ENCODE measurements at places on chromosomes 11 and 22.

DNA sequence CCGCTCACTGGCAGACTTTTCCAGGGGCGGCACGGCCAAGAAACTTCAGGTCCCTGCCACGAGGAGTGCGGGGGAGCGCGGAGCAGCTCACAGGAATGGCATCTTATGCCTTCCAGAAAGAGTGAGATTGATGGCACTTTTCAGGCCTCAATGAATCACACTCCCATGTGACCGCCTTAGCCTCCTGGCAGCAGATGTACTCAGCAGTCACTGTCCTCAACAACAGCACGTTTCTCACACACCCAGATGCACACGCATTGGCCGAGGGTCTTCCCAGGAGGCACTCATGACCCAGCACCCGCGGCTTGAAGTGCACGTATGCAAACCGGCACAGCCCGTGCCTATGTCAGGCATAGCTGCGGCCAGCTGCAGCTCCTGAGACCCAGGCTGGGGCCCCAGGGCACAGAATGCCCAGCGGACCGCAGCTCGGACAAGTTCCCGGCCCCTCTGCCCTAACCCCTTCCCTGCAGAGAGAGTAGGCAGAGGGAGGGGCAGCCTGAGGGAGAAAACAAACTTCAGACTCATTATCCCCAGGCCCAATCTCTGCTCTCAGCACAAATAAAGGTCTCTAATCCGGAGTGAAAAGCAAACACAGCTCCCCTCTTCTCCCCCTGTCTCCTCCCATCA lies 48.3 kb downstream of the RPUSD4 start:
- DNase-seq = no peak

DNA sequence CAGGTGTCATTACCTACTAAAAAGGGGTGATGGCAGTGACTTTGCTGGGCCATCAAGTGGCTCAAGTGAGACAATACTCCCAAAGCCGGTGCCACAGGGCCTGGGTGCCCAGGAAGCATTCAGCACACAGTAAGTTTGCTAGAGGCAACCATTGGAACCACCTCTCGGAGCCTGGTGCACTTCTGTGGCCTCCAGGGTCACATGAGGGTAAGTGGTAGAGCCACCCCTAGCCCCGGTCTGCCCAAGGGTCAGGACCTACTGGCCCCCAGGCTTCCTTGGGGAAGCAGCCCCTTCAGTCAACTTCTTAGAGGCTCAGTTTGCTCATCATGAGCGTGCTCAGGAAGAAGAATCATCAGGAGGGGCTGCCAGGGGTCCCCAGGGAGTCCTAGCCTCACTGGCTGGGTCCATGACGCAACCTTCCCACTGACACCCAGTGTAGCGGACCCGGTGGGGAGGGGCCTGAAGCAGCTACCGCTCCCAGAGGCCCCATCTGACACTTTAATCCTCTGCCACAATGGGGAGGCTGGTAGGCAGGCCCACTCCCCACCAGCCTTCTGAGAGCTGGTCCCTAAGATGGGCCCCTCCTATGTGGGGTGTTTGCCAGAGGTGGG lies 17.5 kb upstream of the RASL10A start:
- DNase-seq = no peak

DNA sequence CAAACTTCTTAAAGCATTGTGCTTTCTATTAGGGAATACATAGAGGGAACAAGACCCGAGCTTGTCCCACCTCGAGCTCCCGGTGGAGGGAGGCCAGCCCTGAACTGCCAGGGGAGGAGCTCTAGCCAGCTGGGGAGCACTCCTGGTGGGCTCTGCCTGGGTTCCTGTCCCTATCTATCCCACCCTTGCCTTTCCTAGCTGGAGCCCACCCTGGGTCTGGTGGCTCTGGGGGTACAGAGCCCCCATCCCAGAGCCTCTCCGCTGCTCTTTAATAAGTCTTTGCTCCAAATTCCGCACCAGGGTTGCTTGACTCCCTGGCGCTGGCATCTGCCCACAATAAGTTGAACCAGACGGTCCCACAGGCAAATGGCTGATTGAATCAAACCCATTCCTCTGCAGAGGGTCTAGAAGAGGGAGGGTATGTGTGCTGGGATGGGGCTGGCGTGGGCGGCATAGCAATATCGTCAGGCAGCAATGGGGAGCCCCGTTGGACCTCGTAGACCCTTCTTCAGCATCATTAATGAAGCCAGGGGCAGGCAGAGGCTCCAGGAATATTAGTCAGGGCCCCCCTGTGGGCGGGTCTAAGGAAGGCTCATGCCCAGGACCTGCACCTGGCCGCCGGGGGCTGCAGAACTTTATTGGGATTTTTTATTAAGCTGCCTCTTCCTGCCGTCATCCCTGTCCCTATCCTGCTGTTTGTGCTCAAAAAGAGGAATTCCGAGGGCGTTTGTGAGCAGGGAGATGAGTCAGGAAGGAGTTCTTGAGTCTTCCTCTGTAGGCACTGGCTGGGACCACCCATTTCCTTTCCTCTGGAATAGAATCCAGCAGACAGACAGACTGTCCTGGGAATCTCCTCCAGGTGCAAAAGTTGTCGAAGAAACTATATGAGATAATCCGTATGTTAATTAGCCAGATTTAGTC lies 38.5 kb upstream of the RIC3 start:
- DNase-seq = no peak

- DNase-seq = no peak
Measured at GRCh38 chr11:12048936-12049790, 40.7 kb upstream of the DKK3 start.

- no peak for DNase-seq
Measured at GRCh38 chr11:4092026-4092425, 2.6 kb upstream of the RRM1 start.

- DNase-seq = no peak
Measured at GRCh38 chr11:62088331-62088933, 35.4 kb upstream of the INCENP start.

DNA sequence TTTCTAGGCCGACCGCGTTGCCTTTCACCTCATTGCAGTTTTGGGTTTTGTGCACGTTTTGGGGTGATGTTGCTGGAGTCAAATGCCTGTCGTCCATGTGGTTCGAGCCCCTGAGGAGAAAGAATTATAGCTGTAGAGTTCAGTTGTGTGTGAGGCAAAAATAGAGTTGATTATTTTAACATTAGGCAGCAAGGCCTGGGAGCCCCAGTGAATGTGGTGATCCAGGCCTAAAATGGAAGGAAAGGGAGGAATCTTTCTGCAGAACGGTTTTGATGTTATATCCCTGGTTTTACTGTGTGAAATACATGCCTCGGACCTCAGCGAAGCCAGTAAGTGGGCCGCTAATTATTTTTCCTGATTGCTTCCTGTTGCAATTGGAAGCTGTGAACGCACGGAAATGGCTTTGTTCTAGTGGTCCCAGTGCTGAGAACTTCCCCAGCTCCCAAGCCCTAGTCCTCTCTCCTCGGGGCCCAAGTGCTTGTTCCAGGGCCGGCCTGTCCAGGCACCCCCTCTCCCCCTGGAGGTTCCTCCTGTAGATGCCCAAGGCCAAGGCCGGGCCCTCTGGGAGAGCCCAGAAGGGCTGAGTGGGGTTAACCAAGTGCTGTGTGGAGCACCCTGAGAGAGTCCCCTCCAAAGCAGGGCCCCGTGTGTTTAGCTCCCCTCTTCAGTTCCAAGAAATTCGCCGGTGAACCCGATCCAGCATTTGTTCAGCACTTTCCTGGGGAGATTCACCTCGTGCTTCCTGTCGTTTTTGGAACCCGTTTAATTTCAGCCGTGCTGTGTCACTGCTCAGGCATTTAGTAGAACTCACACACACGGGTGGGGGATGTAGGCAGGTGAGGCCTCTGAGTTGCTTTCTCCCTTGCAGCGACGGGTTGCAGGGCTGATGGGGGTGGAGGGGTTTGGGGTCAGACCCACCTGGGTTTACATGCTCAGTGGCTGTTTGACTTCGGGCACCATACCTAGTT lies 2.1 kb downstream of the LRP5 start:
- no peak for DNase-seq

DNA sequence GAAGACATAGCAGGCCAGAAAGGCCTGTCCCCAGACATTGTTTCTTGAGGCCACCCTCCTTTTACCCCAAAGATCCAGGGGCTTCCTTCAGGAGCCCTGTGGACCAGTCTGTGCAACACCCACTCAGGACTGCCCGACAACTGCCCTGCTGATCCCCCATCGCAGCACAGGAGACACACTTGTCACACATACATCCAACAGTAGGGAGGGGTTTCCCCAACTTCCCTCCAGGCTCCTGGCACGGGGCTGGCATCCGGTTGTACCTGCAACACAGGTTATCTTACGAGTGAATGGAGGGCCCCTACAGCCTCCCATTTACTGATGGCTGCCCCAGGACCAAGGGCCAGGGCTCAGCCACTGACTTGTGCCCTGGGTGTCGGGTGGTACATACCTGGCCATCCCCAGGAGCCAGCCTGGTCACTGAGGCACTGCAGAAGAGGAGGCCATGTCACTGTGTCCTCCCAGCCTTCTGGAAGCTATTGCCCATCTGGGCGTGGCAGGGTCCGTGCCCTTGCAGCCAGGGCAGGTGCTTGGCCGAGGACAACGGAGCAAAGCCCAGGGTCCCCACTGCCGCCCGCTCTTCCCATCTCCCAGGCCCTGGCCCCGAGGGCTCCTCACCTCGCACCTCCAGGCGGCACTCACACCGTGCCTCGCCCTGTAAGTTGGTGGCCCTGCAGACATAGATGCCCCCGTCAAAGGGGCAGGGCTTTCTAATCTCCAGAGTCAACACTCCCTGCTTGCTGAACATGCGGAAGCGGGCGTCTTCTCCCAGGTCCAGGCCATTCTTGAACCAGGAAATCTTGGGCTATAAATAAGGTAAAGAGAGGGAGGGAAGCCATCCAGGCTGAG lies 20.8 kb downstream of the MYBPC3 start:
- no peak for DNase-seq

DNA sequence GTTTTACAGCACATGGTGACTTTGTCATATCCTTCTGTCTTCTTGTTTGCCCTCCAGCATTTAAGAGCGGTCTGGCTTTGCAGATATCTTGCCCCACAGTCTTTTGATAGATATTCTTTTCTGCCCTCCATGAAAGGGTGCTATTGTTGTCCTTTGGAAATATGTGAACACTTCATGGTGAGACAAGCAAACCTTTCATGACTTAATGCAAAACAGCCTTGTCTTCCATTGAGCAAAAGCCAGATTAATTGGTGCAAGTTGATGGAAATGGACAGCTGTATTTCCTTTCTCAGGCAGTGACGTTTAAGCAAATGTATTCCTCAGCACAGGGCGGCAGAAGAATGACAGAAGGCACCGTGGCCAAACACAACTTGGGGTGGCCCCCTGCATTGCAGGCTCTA lies 4.4 kb downstream of the DCPS start:
- DNase-seq = no peak

DNA sequence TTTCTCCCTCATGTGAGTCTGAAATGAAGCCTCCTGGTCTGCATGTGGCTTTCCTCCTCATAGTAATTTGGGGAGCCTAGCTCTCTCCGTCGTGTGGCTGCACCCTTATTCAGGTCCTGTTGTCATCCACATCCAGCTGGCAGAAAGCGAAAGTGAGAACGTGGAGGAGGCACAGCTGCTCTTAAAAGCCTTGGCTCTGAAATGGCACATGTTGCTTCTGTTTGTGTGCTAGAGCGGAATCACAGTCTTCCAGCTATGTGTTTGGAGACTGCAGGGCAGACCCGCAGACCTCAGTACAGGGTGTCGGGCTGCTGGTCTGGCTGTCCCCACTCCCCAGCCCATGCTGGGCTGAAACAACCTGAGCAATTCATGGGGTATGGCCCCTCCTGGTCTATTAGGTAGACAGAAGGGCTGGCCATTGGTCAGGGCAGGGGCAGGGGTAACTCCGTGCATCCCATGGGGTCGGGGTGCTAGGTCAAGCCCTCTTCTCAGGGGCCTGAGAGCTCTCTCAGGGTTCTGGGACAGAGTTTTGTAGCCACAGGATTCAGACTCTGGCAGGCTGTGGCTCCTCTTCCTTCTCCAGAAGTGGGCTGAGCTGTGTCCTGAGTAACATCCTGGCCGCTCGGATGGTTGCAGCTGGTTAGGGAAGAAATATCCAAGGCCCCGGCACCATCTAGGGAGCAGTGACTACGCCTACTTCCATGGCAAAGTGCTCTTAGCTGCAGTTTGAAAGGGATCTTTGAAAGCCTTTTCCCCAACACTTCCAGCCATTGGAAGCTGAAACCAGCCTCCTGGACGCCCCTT lies 50.6 kb downstream of the C11orf96 start:
- no peak for DNase-seq

GRCh38 chr11:108588287-108588686 lies 5.3 kb downstream of the EXPH5 start:
- no peak for DNase-seq

DNA sequence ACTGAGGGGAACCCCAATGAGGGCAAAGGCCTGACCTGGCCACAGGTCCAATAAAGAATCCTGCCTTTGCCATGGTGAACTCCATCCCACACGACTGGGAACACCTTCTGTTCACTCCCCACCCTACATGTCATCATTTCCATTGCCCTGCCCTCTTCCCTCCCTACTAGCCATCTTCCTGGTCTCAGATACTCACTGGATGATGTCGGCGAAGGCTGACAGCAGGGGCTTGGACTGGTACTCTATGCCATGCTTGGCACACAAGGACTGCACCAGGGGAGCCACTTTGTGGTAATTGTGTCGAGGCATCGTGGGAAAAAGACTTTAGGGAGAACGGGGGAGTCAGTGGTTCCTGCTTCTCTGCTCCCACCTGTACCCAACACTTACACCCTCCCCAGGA lies 9.9 kb downstream of the FEN1 start:
- DNase-seq = no peak

DNA sequence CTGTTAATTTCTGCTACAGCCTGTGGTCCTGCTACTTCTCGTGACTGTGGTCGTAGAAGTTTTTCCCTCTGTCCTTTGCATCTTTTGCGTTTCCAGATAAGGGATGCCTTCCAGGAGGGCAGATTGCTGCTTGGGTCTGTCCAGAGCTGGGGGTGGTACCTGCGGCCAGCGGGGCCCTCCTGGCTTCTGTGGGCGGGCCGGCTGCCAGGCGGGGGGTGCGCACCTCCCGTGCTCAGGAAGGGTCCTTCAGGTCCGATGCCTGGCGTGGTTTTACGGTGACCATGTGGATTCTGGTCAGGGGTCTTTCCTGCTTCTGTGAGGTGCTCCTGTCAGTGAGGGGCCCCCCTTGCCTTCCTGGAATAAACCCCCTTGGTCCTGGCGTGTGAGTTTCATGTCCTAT lies 84.8 kb downstream of the KCNQ1 start:
- DNase-seq = no peak

DNA sequence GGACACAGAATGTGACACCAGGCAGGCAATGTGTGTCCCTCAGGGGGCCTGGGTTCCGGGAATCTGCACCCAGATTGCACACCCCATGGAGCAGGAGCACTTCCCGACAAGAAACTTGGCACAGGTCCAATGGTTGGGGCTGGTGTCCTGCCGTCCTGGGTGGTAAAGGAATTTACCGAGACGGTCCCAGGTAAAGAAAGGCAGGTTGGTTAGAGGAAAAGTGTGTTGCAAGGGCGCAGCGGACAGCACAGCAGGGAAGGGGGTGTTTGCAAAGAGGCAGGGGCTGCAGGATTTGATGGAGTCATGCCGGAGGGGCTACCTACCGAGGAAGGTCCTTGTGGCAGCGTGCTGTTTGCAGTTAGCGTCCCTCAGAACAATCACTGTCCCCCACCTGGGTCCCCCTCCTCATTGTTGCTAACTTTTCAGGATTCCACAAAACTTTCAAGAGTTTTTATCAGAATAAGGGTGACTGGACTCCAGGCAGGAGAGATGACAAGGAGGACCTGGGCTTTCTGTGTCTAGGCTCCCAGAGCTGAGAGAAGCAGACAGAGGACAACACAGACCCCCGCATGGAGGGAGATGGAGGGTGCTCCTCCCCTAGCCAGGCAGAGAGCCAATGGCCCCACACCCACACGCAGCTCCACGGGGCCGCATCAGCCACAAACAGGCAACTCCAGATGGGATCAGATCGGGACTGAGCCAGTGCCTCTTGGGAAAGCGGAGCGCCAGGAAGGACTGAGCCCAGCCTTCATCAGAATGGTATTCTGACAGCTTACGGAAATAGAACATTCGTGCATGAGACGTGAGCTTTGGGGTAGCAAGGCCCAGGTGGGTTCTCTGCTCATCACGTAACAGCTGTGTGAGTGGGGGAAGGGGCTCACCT lies 1423.9 kb downstream of the BRD1 start:
- no peak for DNase-seq

All from HEK293T (cell line).